ENCODE measurements at places on chromosomes 1 and 21. TPM values are rescaled to one million over a fixed set of nuclear protein-coding genes. Genes with fewer than 3 reads are reported as not detected.

Gene DNAJC6
- 1.4 TPM for total RNA-seq

DNA sequence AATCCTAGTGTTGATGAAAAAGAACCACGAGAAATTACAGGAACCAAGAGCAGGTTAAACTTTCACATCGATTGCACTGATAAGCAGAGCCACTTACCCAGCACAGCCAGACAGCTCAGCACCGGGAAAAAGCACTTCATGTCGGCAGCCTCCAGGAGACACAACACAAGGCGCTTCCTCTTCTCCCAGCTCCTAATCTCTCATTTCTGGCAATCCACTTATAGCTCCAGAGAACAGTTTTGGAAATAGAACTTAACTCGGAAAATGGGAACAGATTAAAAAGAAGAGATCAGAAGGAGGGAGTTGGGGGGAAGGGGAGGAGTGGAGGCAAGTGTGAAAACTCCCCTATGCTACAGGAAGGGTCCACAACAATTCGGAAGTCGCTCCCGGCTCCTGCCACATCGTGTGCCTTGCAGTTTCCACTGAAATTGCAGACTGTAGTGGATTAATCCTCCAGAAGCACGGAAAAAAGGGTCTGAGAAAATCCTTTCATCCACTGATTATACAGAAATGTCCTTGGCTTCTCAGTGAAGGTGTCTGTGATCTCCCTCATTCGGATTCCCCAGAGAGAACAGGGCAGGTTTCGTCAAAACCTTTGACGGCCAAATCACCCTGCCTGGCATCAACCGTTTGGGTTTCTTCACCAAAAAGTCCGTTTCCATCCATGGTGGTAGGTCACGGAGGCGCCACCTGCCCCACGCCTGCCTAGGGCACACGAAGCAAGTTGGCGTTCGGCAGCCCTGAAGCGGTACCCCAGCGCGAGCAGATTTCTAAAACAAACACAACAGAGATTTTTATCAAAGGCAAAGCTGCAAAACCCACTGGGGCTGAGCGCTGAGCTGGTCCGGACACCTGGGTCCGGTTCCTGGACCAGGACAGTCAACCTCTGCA is 1.1 kb downstream of the IGSF3 start:
- H3K27me3 ChIP-seq: no peaks in the 10 kb centered on the region
- peak overlapping the region; percentile 66 for H3K27ac ChIP-seq
- no peaks in the 10 kb centered on the region for H3K36me3 ChIP-seq

GRCh38 chr21:46100020-46100419 is 2.1 kb downstream of the COL6A2 start:
- no peak for DNase-seq
- H3K27me3 ChIP-seq: no peaks in the 10 kb centered on the region
- no peaks in the 10 kb centered on the region for H3K36me3 ChIP-seq
- no peak overlapping the region for H3K27ac ChIP-seq

GRCh38 chr1:221925947-221926346 is 184.1 kb upstream of the DUSP10 start:
- H3K36me3 ChIP-seq: no peaks in the 10 kb centered on the region
- DNase-seq: no peak
- no peak overlapping the region for H3K27ac ChIP-seq
- H3K4me3 ChIP-seq: no peak overlapping the region
- H3K4me1 ChIP-seq: no peaks in the 10 kb centered on the region

DNA sequence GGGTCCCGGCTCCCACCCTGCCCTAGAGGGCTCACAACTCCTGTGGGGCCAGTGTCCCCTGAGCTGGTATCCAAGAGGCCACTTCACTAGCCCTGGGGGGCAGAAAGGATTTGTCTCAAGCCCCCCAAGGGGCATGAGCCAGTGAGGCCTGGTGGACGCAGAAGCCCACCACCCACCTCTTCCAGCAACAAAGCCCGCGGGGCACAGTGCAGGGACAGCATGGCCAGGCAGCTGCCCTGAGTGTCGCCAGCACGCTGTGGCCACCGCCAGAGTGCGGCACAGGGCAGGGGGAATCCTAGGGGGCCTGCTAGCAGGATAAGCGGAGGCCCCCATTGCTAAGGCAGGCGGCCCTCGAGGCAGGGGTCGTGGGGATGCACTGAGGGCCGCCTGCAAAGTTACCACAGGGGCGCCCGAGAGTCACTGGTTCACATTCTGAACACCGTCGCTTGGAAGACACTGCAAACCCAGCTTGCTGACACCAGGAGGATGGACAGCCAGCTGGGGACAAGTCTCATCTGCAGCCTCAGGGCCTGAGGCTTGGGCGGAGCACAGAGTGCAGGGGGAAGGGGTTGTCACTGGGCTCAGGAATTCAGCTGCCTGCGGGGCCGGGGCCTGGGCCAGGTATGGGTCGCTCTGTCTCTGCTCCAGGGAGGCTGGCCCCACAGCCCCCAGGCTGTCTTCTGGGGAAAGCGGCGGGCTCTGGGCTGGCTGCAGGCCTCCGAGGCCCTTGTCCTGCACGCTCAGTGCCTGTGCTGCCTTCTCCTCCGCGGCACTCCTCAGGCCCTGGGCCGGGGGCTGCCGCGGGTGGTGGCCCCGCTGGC is 26.8 kb downstream of the SLC19A1 start:
- peaks cover 37% of the 10 kb centered on the region for H3K4me1 ChIP-seq
- DNase-seq: no peak
- no peaks in the 10 kb centered on the region for H3K36me3 ChIP-seq
- peak overlapping the region; percentile 92 for H3K27ac ChIP-seq
- no peak overlapping the region for H3K4me3 ChIP-seq
- no peaks in the 10 kb centered on the region for H3K27me3 ChIP-seq
